ENCODE measurements at places on chromosomes 3 and 15.

DNA sequence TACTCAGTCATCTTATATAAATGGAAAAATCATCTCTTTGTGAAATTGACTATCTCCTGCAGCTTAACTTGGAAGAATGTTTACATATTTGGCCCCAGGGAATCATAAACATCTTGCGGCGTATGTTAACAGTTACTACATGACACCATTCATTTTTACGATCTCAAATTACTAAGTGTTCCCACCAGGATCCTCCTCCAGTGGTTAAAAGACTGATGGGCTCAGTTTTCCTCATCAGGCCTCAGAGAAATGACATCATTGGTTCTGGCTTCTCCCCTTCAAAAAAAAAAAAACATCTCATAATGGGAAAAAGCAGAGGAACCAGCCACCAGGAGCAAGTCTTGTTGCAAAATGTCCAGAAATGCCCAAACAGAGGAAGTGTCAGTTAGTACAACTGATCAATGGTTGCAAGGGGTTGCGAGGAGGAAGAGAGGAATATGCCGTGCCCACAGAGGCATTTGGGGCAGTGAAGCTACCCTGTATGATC, 70.5 kb upstream of the LIPC start:
- no peak for DNase-seq

DNA sequence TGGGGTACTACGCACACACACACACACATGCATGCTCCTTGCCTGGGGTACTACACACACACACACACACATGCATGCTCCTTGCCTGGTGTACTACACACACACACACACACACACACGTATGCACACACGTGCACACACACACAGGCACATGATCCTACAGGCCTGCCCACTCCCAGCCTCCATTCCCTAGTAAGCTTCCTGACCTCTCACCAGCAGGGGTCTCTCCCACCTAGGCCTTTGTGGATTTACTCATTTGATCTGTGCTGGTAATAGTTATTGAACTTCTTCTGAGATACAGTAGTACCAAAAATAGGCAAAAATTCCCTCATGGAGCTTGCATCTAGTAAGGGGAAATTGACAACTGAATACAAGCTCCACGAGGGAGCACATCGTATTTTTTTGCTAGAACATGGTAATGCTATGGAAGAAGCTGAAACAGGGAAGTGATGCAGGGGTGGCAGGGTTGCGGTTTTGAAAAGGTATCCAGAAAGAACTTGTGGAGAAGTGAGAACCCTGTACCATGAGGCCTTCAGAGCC, 19.1 kb downstream of the TTC21A start:
- DNase-seq, result peak; percentile 60

- no peak for DNase-seq
Measured at GRCh38 chr3:50591196-50591741, 20.3 kb downstream of the CISH start.

DNA sequence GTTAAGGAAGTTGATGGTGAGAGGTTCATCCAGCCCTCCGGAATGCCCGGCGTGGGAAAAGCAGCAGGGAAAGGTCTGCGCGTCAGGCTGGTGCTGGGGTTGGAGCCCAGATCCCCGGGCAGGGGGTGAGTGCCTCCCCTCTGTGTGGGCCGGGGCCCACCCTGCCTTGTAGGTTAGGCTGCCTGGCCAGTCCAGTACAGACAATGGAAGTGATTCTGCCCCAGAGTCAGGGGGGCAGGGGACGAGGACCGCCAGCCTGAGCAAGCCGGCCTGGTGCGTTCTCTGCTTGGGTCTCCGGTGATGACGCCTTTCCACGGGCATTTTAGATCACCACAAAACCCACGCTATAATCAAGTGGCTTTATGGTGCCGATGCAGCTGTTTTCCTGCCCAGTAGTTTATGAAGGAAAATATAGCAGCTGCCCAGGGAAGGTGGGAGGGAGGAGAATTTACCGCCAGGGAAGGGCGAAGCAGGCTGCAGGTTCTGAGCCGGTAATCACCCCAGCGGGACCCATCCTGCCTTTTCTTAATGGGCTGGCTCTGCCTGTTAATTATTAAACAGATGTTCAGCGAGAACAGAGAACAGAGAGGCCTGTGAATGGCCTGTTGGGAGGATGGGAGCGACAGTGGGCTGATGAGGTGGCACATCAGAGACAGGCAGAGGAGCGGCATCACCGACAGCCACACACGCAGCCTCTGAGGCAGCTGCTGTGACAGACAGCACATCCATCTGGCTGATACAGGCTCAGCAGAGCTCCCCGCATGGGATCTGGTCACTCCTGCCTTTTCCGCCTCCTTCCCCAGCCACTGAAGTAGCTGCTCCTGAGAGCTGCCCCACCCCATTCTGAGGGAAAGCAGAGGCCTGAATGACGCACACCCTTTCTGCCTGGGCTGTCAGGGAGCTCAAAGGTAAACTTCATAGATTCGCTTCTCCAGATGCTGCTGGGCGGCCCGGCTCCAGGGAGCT, 35.2 kb downstream of the BDH1 start:
- DNase-seq, result peak; percentile 62

DNA sequence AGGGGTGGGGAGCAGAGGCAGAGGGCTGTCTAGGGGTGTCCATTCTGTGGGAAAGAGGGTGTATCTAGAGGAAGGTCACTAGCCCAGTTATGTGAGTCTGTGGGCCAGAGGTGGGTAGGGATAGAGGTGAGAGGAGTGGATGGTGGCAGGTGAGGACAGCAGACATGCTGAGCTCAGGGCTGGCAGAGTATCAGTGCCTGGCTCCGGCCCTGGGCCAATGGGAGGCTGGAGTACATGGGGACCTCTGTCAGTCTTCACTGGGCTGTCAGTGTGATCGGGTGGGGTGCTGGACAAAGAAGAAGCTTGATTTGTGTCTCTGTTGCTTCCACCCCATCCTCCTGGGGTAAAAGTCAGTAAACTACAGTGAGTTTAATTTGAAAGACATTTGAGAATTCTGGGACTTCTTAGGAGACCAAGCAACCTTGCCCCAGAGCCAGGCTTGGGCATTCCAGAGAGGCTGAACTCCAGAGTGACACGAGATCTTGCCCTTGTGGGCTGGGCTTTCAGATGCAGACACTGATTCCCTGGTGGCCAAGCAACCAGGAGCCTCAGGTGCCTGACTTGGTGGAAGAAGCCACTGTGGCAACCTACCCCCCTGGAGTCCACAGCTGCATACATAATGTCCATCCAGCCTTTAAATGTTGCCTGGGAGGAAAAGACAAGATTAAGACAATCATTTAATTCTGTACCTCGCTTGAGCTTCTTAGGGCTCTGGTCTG, 60.7 kb downstream of the EXOG start:
- no peak for DNase-seq

DNA sequence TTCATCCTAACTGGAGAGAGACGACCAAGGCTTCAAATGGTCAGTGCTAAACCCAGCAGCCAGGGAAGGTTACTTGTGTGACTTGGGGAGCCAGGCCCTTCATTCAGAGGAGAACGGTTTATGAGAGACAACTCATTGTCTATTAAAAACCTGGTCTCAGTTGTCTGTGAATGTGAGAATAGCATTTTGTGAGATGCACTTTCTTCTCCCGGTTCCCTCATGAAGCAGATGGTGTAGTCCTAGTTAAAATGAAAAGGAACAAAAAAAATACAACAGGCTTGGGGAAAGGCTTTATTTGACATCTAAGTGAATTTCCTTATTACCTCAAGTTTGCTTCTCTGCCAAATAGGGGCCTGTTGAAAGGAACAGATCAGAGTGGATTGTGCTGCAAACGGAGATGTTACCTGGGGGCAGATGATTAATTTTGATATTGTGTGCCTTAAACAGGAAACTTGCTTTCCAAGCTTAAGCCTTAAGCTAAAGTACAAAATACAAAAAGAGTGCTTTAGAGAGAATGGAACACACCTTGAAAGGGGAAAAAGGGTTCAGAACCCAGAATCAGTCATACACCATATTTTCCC, 202.7 kb upstream of the BHLHE40 start:
- DNase-seq, result no peak

- no peak for DNase-seq
Measured at GRCh38 chr3:136305879-136306278, 55.7 kb downstream of the PCCB start.

- no peak for DNase-seq
Measured at GRCh38 chr3:11653298-11654055, 9.8 kb upstream of the VGLL4 start.

- no peak for DNase-seq
Measured at GRCh38 chr15:60704129-60704528, 225.2 kb upstream of the ICE2 start.

GRCh38 chr3:45119824-45120358, 26.3 kb downstream of the CDCP1 start:
- no peak for DNase-seq

GRCh38 chr3:132342183-132342582, 25.0 kb downstream of the ACP3 start:
- no peak for DNase-seq

GRCh38 chr3:134352031-134352671, 22.1 kb downstream of the AMOTL2 start:
- peak; percentile 8 for DNase-seq

GRCh38 chr15:32007355-32007960, 22.9 kb upstream of the CHRNA7 start:
- no peak for DNase-seq

DNA sequence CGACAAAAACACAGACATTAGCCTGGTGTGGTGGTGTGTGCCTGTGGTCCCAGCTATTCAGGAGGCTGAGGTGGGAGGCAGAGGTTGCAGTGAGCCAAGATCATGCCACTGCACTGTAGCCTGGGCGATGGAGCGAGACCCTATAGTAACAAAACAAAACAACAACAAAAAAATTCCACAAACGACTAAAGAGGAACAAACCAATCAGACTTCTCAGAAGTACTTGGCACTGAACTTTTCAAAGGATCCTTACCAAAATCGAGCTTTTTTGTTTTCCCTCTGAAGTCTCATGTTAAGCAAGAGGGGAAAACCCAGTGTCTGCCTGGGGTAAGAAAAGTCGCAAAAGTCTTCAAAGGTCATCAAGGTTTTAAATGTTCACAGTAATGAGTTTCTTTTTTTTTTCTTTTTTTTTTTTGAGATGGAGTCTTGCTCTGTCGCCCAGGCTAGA, 30.1 kb upstream of the TFRC start:
- DNase-seq, result no peak

- no peak for DNase-seq
Measured at GRCh38 chr15:40344631-40345120, 3.9 kb upstream of the CCDC9B start.

DNA sequence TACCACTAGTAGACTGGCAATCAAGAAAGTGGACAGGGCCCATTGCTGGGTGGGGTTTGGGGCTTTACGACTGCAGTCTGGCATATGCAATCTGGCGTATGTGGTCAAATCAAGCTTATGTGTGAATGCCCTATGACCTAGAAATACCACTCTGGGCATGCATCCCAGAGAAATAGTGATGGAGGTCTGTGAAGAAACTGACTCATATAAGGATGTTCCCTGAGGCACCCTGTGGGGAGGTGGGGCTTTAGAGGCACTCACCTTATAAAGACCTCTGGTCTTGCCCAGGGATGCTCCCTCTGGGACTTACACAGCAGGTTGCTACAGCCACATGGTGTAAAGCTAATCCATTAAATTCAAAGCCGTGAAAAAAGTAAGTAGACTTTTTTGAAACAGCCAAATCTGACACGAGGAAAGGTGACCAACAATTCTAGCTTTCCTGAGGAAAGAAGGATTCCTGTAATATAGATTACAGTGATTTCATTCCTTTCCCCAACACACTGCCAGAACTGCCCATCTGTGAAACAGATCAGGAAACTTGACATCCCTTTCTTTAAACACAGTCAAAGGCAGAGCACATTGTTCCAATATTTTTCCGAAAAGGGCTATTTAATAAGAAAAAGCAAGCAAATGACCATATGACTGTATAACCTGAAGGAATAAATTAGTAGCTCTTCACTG, 13.6 kb downstream of the RARRES1 start:
- DNase-seq, result peak; percentile 60

- no peak for DNase-seq
Measured at GRCh38 chr3:188789251-188789650, 382.5 kb upstream of the TPRG1 start.

DNA sequence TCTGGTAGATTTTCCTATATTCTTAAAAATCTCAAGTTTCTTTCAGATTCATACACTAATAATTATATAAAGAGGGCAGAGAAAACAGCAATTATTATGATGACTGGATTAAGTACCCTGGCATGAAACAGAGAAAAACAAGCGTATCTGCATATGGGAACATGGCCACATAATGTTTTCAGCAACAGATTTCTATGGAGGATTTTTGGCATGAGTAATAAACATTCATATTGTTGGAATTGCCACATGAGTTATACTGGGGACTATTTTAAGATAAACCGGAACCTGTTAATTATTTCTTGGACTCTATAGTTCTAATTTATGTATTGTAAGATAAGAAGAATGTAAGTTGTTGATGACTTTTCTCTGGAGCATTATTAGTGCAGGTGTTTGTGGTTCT, 112.7 kb downstream of the OXSM start:
- DNase-seq, result no peak

GRCh38 chr3:119862616-119863015, 80.7 kb downstream of the NR1I2 start:
- DNase-seq, result no peak

GRCh38 chr3:65597226-65597951, 441.3 kb downstream of the MAGI1 start:
- DNase-seq, result peak; percentile 65

- DNase-seq, result no peak
Measured at GRCh38 chr3:23405081-23405480, 202.0 kb downstream of the UBE2E2 start.

DNA sequence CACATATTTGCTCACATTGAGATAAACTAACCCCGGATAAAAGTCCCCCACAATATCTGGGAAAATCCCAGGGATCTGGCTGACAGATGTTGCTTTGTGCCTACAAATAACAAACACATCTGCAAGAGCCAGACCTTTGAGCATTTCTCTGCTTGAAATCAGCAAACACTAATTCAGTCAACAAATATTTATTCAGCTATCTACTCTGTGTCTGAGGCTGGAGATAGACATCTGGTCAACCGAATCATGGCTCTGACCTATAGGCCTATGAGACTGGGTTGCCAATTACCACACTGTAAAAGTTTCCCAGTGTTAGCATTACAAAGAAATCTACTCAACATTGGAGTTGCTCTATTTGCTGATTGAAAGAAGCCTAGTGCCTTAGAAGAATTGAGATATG, 201.1 kb upstream of the CADPS start:
- DNase-seq, result no peak

- no peak for DNase-seq
Measured at GRCh38 chr3:61141697-61142096, 109.6 kb downstream of the FHIT start.

- DNase-seq, result no peak
Measured at GRCh38 chr15:76343313-76343996, 6.9 kb downstream of the ISL2 start.

GRCh38 chr3:170007031-170007663, 30.6 kb upstream of the GPR160 start:
- no peak for DNase-seq

GRCh38 chr15:42465520-42466259, 25.3 kb downstream of the ZNF106 start:
- DNase-seq, result no peak

- DNase-seq, result peak; percentile 82
Measured at GRCh38 chr3:79490165-79491028, 277.4 kb downstream of the ROBO1 start.

Data from left hindlimb (tissue), 1 donor.